ENCODE measurements at places on chromosomes 12 and 14. TPM values are rescaled to one million over a fixed set of nuclear protein-coding genes. Genes with fewer than 3 reads are reported as not detected.
A peak's percentile ranks its signal among the peaks of the same experiment; 100 is the strongest.

DNA sequence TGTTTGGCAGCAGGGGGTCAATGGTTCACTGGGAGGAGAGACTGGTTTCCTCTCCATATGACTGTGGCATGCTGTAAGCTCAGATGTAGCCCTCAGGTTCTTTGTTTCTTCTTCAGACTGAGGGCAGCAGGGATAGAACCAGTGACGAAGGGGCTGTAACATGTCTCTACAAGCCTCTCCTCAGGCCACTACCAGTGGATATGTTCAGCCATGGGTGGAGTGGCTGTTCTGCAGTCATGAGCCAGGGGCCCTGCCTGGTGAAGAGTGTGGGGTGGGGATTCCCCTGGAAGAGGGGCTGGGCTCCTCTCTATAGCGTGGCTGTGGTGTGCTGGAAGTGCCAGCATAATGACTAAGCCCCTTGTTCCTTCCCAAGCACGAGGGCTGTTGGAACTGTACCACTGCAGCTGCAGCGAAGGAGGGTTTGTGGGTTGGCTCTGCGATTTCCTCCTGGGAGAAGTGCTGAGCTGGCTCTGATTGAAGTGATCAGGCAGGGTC, 55.8 kb downstream of the CMAS start:
- no peak for DNase-seq

The TSPAN11 gene
- not detected for total RNA-seq

The BDKRB2 gene
- not detected for total RNA-seq

The ADAM21 gene
- not detected for total RNA-seq

- no peak for DNase-seq
Observed at GRCh38 chr12:69904777-69905176, 79.8 kb downstream of the MYRFL start.

- DNase-seq = no peak
Observed at GRCh38 chr12:59677857-59678256, 82.0 kb downstream of the SLC16A7 start.

DNA sequence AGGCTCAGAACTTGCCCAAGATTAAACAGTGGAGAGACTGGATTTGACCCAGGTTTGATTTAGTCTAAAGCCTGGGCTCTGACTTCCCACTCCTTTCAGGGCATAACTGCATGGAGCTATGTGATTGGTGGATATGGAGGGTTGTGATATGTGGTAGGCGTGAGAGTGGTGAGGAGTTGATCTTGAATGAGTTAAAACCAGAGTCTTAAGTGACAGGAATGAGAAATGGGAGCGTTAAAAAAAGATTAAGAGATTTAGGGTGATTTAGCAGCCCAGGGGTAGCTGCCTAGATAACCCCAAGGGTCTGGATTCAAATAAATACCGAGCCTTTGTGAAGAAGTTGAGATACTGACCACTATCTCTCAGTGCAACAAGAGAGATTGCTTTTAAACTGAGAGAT, 8.4 kb downstream of the SYNDIG1L start:
- DNase-seq = no peak

The ZDHHC22 gene
- not detected for total RNA-seq

DNA sequence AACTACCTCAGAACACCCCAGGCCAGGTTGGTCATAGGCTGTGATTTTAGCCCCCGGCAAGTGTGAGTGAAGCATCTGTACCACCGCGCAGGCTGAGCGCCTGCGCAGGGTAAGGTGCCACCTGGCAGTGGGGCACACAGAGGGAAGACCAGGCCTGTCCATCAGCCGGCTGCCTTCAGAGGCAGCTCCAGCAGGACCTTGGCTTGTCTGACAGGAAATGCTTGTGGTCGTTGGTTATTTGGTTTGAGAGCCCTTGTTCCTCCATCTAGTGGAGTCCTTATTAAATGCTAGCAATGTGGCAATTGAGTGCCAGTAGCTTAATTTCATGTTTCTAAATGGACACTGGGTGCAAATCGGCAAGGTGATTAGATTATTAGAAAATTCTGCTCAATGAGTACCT, 27.5 kb downstream of the SLC25A29 start:
- peak; percentile 24 for DNase-seq

- DNase-seq = no peak
Observed at GRCh38 chr12:6307529-6307928, 3.0 kb upstream of the PLEKHG6 start.

GRCh38 chr12:71521125-71521524, 81.5 kb downstream of the LGR5 start:
- no peak for DNase-seq

- no peak for DNase-seq
Observed at GRCh38 chr12:114185036-114185435, 218.9 kb upstream of the RBM19 start.

DNA sequence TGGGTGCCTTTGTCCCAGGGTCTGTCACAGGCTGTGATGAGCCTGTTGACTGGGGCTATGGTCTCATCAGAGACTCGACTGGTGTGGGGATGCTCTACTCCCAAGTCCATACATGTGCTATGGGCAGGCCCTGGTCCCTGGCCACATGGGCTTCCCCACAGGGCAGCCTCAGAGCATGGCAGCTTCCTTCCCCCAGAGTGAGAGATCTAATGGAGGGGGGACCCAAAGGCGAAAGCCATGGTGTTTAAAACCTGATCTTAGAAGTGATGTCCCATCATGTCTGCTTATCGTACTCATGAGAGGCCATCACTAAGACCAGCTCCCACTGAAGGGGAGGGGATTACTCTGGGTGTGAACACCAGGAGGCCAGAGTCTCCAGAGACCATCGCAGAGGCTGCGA, 279.0 kb upstream of the RTL1 start:
- DNase-seq = no peak

- DNase-seq = no peak
Observed at GRCh38 chr12:67593041-67593440, 55.5 kb upstream of the DYRK2 start.

The ADAM20 gene
- total RNA-seq = 0.80 TPM

DNA sequence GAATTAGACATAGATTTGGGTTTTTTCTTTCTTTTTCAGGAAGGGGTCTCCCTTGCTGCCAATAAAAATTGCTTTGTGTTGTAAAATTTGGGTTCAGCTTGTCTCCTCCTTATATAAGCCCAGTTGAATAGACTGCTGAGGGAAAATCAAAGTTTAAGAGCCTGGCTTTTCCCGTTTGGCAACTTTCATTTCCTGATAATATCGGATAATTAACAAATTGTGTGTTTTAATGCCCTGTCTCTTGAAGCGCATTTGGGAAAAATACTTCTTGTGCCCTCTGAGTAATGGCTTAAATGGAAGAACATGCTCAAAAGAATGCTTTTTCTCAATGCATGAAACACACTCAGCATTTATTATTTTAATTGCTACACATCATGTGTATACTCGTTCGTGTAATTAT, 198.0 kb upstream of the DCN start:
- no peak for DNase-seq

- no peak for DNase-seq
Observed at GRCh38 chr12:103851127-103851526, 10.1 kb upstream of the NT5DC3 start.

GRCh38 chr14:93454224-93454623, 23.5 kb downstream of the UNC79 start:
- DNase-seq = no peak

The CD4 gene
- 8.5 TPM for total RNA-seq

GRCh38 chr14:86915406-86915805, 1077.6 kb downstream of the GALC start:
- no peak for DNase-seq

- peak; percentile 94 for DNase-seq
Observed at GRCh38 chr12:49322708-49323523, at the start of gene TROAP. TSS of gene TROAP (plus strand) at chr12:49323255. CDS start at chr12:49323609, 354 bp downstream.

GRCh38 chr12:132558042-132558856, 52.1 kb downstream of the LRCOL1 start:
- no peak for DNase-seq

The GLIPR1L1 gene
- not detected for total RNA-seq

The RBM19 gene
- 70.6 TPM for total RNA-seq

DNA sequence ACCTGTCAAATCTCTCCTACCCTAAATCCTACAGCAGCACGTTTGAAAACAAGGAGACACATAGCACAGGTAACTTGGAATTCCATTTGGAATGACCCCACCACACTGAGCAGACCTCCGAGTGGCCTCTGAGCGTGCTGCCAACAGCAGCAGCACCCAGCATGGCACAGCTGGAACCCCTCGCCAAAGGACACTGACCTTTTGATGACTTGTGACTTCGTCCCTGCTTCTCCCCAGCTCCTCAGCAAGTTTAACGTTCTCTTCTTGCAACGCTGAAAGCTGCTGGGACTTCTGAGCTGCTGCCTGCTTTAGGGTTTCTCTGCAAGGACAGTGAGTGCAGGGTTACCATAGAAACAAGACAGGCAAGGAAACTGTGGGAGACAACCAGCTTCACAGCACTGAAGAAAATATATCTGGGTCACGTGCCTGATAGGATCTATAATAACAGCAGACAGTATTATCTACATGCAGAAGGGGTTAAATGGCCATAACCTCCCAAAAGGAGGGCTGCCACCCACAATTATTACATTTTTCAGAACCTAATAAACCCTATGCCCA, 43.3 kb upstream of the VPS33A start:
- no peak for DNase-seq

DNA sequence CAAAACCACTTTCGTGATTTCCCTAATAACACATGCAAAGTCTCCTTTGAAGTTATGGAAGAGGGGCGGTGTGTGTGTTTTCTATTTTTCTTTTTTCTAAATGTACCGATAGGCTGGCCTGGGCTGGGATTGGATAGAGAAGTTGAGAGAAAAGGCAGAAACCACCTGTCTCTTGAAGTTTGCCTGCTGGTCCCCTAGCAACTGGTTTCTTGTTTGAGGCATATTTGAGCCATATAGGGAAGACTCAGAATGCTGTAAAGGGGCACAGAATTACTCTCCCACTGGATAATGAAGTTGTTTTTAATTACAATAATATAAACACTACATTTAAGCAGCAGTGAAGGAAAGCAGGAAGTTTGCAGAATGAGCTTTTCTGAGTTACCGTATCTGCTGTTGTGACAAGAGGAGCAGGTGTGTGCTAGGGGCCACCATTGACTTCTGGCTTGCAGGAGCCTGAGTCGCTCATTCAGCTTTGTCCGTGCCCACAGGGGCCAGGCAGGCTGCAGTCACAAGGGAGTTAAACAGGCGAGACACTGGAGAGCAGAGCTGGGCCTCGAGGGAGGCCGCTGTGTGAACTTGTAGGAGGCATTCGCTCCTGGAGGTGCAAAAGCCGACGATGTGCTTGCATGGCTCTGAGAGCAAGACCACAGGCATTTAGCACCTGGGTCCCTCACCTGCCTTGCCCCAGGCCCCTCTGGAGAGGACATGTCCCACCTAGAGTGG, 173.8 kb upstream of the RGS6 start:
- no peak for DNase-seq

The SLC25A47 gene
- total RNA-seq = 0.20 TPM

The TBX5 gene
- not detected for total RNA-seq

The TMPRSS12 gene
- total RNA-seq = not detected

- DNase-seq = no peak
Observed at GRCh38 chr12:124518051-124518932, 49.1 kb downstream of the NCOR2 start.

GRCh38 chr12:115830633-115831032, 446.9 kb downstream of the MED13L start:
- no peak for DNase-seq

GRCh38 chr14:52650774-52651173, 44.6 kb downstream of the ERO1A start:
- DNase-seq = no peak

DNA sequence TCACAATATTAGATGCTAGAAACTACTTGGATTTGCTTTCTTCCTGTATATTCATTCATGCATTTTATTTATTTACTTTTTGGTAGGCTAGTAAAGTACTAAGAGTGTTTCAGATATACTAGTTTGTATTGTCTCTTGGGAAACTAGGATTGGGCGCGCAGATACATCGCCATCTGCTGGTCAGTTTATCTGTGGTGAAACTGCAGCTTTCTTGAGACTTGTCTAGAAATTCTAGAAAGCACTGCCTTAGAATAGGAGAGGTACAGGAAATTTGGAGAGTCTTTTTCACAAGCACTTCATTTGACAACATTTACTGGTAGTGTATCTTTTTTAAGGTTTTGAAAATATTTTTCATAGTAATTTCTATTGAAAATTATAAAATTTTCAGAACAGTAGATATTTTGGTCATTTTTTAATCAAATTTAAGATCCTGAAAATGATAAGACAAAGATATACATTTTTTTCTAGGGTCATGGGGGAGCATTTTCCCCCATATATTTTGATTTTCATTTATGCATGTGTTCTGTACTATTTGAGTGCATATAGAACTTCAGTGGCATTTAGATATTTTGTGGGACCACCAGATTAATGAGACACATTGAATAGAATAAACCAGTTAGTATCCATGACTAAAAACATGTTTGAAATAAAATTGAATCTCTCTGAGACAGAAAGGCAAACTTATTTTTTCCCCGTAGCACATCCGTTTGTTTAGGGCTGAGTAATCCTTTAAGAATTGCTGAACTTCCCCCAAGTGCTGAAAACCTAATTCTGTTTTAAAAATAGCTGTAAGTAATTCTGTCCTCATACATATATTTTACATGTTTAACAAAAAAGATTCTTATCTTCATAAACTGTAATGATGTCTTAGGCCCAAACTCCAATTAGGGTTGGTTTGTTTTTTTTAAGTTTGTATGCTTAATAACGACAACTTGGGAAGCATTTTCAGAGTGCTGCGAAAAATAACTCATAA, 44.5 kb downstream of the SLC38A6 start:
- DNase-seq = peak; percentile 77

The GNG2 gene
- 582 TPM for total RNA-seq

DNA sequence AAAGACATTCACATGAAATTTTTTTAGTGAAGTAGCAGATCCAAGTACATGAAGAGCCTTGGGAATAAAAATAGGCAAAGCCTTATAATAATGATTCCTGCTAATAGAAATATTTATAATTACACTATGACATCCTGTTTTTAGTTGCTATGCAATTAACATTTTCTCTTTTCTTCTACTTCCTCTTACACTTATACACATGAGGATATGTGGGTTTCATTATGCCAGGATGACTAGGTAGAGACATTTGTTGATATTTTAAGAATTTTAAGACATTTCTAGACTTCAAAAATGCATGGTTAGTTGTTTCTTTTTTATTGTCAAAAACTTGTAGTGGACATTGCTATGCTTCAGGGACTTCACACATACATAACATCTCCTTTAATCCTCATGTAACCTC, 326.8 kb downstream of the SYT1 start:
- no peak for DNase-seq

GRCh38 chr14:82055515-82056115, 522.0 kb upstream of the SEL1L start:
- no peak for DNase-seq

GRCh38 chr12:100031836-100032235, 47.1 kb upstream of the ANKS1B start:
- DNase-seq = no peak

The POLE2 gene
- 4.1 TPM for total RNA-seq

The SERPINA3 gene
- total RNA-seq = not detected

Data from natural killer cell (primary cell).